PC-9 (cell line): ENCODE measurements at places on chromosomes 7 and 10. TPM values are rescaled to one million over a fixed set of nuclear protein-coding genes. Genes with fewer than 3 reads are reported as not detected.

The SPDYE2 gene
- not detected in 2 replicates for total RNA-seq

The RTKN2 gene
- total RNA-seq: 16.1 and 18.5 TPM in 2 replicates

The ESYT2 gene
- total RNA-seq: 124 and 162 TPM in 2 replicates

The MEOX2 gene
- total RNA-seq: 0.22 TPM in 1 of 2 replicates, not detected in the other

The SLC13A4 gene
- total RNA-seq: not detected in 2 replicates

The CWF19L1 gene
- total RNA-seq: 17.9 and 20.4 TPM in 2 replicates

The FAM25C gene
- not detected in 2 replicates for total RNA-seq

The SPDYE11 gene
- not detected in 2 replicates for total RNA-seq

The TUBAL3 gene
- 0.35 and 0.52 TPM in 2 replicates for total RNA-seq

The CDH23 gene
- 7.8 and 13.3 TPM in 2 replicates for total RNA-seq

GRCh38 chr10:36236931-36237330 is 594.8 kb upstream of the FZD8 start:
- DNase-seq: no peak

- peak; percentile 39 for DNase-seq
Observed at GRCh38 chr10:72133517-72133916, 45.2 kb upstream of the SPOCK2 start.

GRCh38 chr10:106920538-106920937 is 244.0 kb downstream of the SORCS1 start:
- DNase-seq: no peak

GRCh38 chr7:52615021-52615695 is 420.3 kb upstream of the POM121L12 start:
- DNase-seq: no peak

DNA sequence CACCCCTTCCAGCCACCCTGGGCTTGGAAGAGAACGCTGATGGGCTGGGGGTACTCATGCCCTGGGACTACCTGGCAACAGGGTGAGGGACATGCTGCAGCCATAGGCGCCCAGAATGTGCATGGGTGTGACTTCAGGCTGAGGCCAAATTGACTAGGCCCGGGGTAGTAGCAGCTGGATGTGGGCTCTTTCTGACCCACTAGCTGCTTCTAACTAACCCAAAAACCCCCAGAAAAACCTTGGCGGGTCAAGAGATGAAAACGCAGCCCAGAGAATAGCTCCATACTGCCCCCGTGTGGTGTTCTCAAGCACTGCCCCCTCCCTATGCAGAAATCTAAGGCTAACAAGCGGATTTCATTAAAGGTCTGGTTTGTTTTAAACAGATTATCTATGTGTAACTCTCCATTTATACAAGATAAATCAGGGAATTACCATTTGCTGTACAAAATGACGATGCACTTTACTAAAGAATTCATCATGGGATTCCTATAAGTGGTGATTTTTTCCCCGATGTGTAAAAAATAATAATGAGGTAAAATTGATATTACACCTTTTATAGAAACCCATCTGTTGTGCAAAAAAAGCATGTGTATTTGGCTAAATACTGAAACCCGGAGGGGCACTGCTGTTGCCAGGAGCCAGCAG is 4.2 kb downstream of the SMARCD3 start:
- DNase-seq: no peak
